Stimulated activated CD4-positive, alpha-beta T cell treated with anti-CD3 and anti-CD28 coated beads, TNF-alpha, amount 100 ng/mL, for 24 hours (primary cell): ENCODE measurements at places on chromosomes 11 and 22.

GRCh38 chr11:40030867-40031266 is 1428.6 kb downstream of the LRRC4C start:
- no peak for DNase-seq

DNA sequence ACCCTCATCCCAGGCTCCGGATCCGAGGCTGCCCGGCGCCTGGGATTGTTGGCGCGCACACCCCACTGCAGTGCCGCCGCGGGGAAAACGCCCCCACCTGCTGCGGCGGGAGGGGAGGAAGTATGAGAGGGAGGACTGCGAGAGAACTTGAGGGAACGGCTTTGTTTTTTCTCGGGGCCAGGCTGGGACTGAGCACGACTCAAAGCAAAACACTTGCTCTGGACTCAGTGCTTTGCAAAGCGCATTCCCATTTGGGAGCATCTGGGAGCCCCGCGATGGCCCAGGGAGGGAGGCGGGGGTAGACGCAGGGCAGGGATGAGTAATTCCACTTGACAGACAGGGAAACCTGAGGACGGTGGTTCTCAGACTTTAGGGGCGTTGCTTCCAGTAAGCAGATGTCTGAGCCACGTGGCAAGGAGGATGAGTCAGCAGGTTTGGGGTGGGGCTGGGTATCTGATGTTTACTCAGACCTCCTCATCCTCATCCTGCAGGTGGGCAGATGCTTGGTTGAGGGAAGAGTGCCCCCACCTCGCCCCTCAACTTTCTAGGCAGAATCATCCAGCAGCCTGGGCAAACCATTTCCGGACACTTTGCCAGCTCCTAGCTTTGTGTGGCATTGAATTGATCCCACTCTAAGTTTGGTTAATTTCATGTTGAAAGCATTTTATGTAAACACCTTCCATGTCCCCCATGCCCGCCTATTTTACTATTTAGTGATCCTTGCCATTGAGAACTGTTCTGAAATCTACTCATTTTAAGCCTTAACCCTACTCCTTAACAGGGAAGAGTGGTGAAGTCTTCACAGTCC is 1.5 kb downstream of the MIAT start:
- peak; percentile 84 for DNase-seq

DNA sequence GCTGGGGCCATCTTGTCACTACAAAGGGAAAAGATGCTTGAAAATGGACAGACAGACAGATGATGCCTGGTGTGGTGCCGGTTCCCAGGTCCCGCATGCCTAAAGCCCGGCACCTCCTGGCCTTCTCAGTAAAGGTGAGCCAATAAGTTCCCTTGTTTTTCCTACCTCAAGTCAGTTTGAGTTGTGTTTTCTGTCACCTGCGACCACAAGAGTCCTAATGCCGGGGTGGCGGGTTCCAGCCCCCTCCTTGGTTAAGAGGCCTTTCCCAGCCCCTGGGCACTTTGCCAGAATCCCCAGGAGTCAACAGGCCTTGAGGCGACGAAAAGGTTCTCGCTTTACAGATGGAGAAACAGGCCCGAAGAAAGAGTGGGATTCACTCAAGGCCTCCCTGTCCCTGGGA is 9.0 kb downstream of the FGF19 start:
- DNase-seq, result no peak

- DNase-seq, result no peak
Measured at GRCh38 chr11:76835036-76835435, 25.7 kb upstream of the ACER3 start.

- no peak for DNase-seq
Measured at GRCh38 chr11:85810521-85810870, 445 bp downstream of the SYTL2 start.

GRCh38 chr22:42313204-42313603 is 42.8 kb upstream of the TCF20 start:
- no peak for DNase-seq

DNA sequence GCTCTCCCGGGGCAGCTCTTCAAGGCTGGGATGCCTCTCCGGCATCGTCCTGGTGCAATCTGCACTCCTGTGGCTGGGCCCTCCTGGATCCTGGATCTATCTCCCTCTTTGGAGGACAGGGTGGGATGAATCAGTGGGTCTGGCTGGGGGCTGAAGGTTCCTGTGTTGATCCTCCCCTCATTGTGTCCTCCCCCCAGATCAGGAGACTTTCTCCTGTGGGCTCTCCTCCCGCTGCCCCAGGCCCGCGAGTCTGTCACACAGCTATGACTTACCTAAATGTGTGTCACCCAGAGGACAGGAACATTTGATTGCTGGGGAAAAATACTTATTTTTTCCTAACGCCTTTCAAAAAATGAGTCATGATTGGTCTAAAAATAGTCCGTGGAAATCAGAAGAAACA is 106.8 kb upstream of the NECTIN1 start:
- DNase-seq, result no peak
